ENCODE measurements at places on chromosomes 5 and 9.

- H3K4me3 ChIP-seq = no peak overlapping the region
- DNase-seq = no peak
- H3K36me3 ChIP-seq = no peaks in the 10 kb centered on the region
- H3K27me3 ChIP-seq = no peaks in the 10 kb centered on the region
- H3K4me1 ChIP-seq = no peaks in the 10 kb centered on the region
Observed at GRCh38 chr5:89374144-89374784, 491.3 kb upstream of the MEF2C start.

DNA sequence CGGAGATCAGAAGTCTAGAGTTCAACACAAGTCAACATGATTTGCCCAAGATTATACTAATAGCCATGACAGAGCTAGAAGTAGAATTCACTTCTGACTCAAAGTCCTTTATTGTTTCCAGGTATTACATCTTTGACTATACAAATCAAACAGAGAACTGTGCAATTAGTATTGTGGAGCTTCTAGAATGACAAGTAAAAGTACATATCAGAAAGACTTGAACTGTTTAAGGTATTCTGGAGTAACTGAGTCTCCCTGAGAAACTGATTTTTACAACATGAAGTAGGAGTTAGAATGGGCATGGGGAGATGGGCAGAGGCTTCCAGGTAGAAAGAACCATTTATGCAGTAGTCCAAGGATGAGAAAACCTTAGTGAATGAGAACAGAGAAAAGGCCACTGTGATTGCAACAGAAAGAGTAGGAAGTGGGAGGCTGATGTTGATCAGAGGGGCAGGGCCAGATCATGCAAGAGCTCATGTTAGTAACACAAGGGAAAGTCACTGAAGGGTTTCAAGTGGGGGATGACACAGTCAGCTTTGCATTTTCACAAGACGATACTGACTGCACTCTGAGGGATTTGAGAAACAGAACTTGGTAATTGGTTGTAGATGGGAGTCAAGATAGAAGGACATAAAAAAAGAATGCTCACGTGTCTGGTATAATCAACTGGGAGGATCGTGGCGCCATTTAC, 280.7 kb downstream of the RFX3 start:
- H3K4me3 ChIP-seq = no peak overlapping the region
- H3K4me1 ChIP-seq = no peaks in the 10 kb centered on the region
- no peak for DNase-seq
- H3K27me3 ChIP-seq = no peaks in the 10 kb centered on the region

- H3K27ac ChIP-seq = peak overlapping the region; percentile 87
- H3K27me3 ChIP-seq = no peaks in the 10 kb centered on the region
- peak overlapping the region; percentile 92 for H3K4me3 ChIP-seq
Observed at GRCh38 chr5:6377582-6377904, 804 bp downstream of the MED10 start.

- H3K27ac ChIP-seq = no peak overlapping the region
- H3K27me3 ChIP-seq = no peaks in the 10 kb centered on the region
Observed at GRCh38 chr9:114001794-114002261, 76.3 kb downstream of the AMBP start.

DNA sequence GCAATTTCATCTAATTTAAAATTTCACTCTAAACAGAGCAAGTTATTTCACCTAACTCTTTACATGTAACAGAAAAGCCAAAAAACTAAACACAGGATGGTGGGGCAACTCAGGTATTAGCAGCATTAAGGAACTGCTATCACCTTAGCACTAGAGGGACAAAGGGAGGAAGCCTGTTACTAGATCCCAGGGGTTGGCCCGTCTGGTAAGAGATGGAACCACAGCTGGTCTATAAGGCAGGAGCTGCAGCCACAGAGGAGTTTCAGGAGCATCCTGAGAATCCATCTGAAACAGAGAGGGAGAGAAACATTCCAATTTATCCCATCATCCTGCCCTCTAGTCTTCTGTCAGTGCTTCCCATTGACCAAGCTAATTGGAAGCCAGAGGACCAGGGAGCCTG, 300.3 kb downstream of the MRPS30 start:
- no peaks in the 10 kb centered on the region for H3K4me1 ChIP-seq
- no peaks in the 10 kb centered on the region for H3K27me3 ChIP-seq
- H3K36me3 ChIP-seq = no peaks in the 10 kb centered on the region
- H3K27ac ChIP-seq = no peak overlapping the region
- no peak for DNase-seq

- H3K4me1 ChIP-seq = no peaks in the 10 kb centered on the region
- no peaks in the 10 kb centered on the region for H3K36me3 ChIP-seq
- no peak overlapping the region for H3K27ac ChIP-seq
- no peak for DNase-seq
- H3K4me3 ChIP-seq = no peak overlapping the region
- H3K27me3 ChIP-seq = no peaks in the 10 kb centered on the region
Observed at GRCh38 chr5:74519161-74519571, 121.4 kb downstream of the ENC1 start.

DNA sequence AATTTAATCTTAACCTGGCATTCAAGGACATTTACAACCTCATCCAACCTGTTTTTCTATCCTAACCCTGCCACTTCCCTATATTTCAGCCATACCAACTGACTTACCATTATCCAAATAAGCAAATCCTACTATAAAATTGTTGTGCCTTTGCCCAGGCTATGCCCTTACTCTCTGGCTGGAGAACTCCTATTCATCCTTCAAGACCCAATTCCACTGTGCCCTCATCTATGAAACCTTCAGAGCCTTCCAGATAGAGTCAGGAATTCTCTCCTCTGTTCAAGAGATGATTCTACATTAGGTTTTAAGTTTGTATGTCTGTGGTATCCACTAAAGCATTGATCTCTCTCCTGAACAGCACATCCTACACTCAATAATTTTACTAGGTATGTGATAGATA, 46.3 kb upstream of the MSX2 start:
- H3K27ac ChIP-seq = no peak overlapping the region
- H3K27me3 ChIP-seq = no peaks in the 10 kb centered on the region
- H3K36me3 ChIP-seq = no peaks in the 10 kb centered on the region
- DNase-seq = no peak

- no peak for DNase-seq
- no peaks in the 10 kb centered on the region for H3K4me1 ChIP-seq
- H3K36me3 ChIP-seq = no peaks in the 10 kb centered on the region
- no peak overlapping the region for H3K4me3 ChIP-seq
Observed at GRCh38 chr9:37693260-37693659, 42.5 kb downstream of the FRMPD1 start.

DNA sequence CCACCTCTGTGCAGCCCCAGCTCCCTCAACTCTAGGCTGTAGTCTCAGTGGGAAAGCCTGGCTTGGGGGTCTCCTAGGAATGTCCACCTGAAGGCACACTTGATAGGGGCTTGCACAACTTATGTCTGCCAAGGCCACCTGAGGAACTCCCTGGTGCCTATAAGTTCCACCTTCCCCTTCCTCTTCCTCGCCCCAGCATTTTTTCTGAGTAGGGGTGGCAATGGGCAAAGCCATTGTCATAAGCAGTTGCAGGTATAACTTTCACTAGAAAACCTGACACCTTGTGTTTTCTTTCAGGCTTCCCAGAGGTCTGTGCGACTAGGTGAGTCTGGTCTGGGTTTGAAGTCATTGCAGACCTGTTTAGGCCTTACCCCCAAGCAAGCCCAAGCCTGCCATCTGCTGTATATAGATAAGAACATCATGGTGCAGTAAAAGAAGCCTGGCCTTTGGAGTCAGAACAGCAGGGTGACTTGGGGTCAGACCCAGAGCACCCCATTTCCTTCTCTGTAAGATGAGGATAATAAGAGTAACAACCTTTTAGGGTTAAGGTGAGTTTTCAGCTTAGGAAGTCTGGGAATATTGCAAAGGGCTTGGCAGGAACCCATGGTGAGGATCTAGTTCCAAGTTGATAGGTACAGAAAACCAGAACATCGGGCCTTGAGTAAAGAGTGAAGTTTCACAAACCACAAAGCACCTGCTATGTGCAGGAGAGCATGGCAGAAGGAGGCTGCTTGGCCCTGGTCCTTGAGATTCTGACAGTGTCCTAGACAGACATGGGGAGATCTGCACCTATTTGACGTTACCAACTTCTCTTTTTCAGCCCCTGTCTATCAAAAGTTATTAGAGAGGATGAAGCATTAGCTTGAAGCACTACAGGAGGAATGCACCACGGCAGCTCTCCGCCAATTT, 33.8 kb downstream of the TGFBI start:
- H3K27ac ChIP-seq = no peak overlapping the region
- no peaks in the 10 kb centered on the region for H3K4me1 ChIP-seq
- H3K36me3 ChIP-seq = no peaks in the 10 kb centered on the region
- H3K27me3 ChIP-seq = peaks cover 33% of the 10 kb centered on the region
- no peak overlapping the region for H3K4me3 ChIP-seq
